ENCODE measurements at places on chromosomes 1 and 21. TPM values are rescaled to one million over a fixed set of nuclear protein-coding genes. Genes with fewer than 3 reads are reported as not detected.

DNA sequence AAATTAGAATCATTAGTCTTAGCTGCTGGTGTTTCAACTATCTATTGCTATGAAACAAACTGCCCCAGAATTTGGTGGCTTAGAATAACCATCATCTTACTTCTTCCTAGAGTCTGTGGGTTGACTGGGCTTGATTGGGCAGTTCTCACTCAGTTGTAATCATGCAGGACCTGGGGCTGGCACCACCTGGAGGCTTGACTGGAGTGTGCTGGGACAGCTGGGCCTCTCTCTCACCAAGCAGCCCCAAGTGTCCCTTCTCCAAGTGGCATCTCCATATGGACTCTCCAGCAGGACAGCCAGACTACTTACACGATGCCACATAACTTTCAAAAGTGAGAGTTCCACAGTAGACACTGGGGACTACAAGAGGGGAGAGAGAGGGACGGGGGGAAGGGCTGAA, 140.3 kb upstream of the ATP1B1 start:
- no peaks in the 10 kb centered on the region for H3K36me3 ChIP-seq
- H3K27me3 ChIP-seq, result no peaks in the 10 kb centered on the region
- no peak overlapping the region for H3K27ac ChIP-seq

DNA sequence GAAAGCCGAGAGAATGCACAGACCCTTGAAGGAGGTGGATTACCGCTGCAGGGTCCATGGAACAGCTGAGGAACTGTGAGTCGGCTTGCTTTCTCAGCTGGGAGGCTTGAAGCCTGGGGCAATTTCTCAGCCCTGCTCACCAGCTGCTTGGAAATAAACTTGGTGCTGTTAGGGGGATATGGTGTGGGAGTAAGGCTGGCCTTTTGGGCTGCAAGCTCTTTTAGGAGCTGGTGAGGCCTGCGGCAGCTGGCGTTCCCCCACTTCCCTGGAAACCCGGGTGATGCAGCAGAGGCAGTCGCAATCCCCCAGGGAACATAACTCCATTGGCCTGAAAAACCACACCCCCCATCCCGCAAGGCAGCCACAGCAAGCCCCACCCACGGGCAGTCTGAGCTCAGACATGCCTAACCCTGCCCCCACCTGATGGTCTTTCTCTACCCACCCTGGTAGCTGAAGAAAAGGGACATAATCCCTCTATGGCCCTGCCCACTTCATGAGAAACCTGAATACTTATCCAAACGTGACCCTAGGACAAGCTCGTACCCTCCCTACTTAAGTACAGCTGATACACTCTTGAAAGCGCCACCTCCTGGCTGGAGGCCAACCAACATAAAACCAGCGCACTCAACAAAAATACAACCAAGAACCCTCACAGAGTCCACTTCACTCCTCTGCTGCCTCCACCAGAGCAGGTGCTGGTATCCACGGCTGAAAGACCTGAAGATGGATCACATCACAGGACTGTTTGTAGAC, 1995.8 kb downstream of the NCAM2 start:
- H3K27me3 ChIP-seq, result no peaks in the 10 kb centered on the region
- no peak overlapping the region for H3K4me3 ChIP-seq
- H3K27ac ChIP-seq, result no peak overlapping the region
- H3K4me1 ChIP-seq, result no peaks in the 10 kb centered on the region

GRCh38 chr1:34278211-34278610, 101.5 kb downstream of the C1orf94 start:
- no peak overlapping the region for H3K27ac ChIP-seq
- no peaks in the 10 kb centered on the region for H3K4me1 ChIP-seq
- H3K27me3 ChIP-seq, result peaks cover 3% of the 10 kb centered on the region
- DNase-seq, result no peak
- no peak overlapping the region for H3K4me3 ChIP-seq

DNA sequence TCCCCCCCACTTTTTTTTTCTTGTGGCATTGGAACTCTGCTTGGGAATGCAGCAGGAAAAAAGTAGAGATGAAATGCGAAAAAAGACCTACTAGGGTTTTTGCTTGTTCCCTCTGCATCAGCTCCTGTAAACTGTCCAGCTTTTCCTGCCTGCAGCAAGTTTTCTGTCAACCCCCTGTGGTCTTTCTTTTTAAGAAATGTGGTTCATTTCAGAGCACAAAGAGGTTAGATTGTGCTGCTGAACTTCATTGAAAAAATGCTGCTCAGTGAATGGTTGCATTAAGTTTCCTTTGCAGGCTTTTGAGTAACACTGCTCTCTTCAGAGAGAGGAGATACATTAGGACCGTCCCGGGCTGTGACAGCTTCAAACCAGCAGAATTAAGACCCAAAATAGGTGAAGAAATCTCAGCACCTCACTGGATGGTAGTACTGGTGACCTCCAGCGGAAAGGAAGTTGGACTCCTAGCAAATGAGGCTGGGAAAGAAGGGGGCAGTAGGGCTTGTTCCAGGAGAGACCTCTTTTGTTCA, 80.7 kb downstream of the NDUFS5 start:
- no peaks in the 10 kb centered on the region for H3K27me3 ChIP-seq
- no peak for DNase-seq
- peaks cover 67% of the 10 kb centered on the region for H3K4me1 ChIP-seq
- H3K4me3 ChIP-seq, result peak overlapping the region; percentile 95
- peak overlapping the region; percentile 70 for H3K27ac ChIP-seq
- H3K36me3 ChIP-seq, result peaks cover 13% of the 10 kb centered on the region

DNA sequence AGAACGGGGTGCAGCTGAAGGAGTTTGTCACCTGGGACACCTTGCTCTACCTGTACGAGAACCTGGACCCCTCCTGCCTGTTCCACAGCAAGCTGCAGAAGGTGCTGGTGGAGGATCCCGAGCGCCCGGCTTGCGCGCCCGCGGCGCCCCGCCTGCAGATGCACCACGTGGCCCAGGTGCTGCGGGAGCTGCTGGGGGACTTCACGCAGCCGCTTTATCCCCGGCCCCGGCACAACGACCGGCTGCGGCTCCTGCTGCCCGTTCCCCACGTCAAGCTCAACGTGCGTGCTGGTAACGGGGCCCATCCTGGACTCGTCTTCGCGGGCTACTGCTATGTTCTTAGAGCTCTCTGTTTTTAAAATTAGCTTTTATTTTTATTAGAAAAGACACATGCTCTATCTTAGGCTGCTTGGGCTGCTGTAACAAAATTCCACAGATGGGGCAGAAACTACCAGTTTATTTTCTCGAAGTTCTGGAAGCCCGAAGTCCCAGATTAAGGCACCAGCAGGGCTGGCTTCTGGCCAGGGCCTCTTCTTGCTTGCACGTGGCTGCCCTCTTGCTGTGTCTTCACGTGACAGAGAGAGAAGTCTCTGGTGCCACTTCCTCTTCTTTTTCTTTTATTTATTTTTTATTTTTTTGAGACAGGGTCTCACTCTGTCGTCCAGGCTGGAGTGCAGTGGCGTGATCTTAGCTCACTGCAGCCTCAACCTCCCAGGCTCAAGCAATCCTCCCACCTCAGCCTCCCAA, 38.1 kb downstream of the TRPM2 start:
- H3K27ac ChIP-seq, result no peak overlapping the region
- no peaks in the 10 kb centered on the region for H3K27me3 ChIP-seq
- DNase-seq, result no peak
- 0 out of 2 replicates have a peak, but pooled peaks cover 2% of the 10 kb centered on the region for H3K4me1 ChIP-seq
- H3K36me3 ChIP-seq, result no peaks in the 10 kb centered on the region
- H3K4me3 ChIP-seq, result no peak overlapping the region

The OR6K3 gene
- not detected for total RNA-seq

- DNase-seq, result no peak
- no peaks in the 10 kb centered on the region for H3K27me3 ChIP-seq
- no peaks in the 10 kb centered on the region for H3K4me1 ChIP-seq
- no peaks in the 10 kb centered on the region for H3K36me3 ChIP-seq
- H3K4me3 ChIP-seq, result no peak overlapping the region
These were observed 57.6 kb downstream of the NFIA start for GRCh38 chr1:61139775-61140549.

DNA sequence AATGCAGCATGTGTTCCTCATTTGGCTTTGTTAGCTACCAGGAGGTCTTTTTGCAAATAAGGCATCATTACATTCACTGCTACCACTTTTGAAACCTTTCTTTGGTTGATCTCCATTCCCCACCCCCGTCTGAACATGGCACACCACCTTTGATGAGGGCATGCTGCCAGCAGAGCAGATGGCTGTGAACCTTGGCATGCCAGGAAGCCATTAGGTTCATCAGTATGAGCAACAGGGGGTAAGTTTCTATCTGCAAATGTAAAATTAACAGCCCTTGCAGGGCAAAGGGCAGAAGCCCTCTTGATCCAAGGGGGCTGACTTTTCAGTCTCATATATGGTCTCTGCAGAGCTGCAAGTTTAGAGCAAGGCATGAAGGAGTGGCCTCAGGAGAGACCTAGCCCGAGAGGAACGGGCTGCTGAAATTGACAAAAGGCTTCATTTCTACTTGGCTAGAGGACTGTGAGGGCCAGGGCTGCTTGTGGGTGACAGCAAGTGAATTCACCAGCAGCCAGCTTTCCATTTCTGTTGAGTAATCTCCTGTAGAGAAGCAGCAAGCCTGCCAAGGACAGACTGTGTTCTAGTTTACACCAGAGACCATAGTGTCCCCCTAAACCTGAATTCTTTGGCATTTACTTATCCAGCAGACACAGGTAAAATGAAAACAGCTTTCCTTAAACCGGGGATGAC, 127.9 kb downstream of the ZNF326 start:
- DNase-seq, result no peak
- H3K27ac ChIP-seq, result no peak overlapping the region
- H3K27me3 ChIP-seq, result peaks cover 9% of the 10 kb centered on the region
- no peaks in the 10 kb centered on the region for H3K4me1 ChIP-seq

DNA sequence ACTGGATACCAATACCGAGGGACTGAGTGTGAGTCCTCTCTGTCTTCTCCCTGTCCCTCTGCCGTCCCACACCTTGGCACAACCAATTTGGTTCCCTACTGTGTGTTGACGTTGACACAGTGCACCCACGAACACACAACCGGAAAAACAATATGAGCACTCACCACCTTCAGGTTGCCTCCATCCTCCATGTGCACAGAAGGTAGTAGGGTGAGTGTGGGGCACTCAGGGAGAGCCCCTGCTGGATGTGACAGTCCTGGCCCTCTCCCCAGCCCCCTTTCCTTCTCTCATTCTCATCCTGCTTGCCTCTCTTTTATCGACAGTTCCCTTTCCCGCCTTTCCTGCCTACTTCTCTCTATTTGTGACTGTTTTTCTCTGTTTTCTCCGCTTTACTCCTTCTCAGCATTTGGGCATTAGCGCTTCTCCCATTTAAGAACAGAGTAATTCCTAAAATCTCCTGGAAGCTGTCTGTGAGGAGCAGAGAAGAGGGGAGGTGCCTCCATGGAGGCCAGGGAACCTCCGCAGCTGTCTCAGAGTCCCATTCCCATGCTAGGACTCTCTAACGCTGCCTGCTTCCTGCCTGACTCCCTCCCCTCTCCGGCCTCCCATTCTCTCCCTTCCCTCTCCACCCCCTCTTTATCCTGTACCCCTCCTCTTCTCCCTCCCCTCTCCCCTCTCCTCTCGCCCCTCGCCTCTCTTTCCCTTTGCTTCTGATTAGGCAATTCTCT, 16.4 kb downstream of the CADM3 start:
- DNase-seq, result no peak
- no peak overlapping the region for H3K4me3 ChIP-seq
- peaks cover 30% of the 10 kb centered on the region for H3K27me3 ChIP-seq
- no peaks in the 10 kb centered on the region for H3K4me1 ChIP-seq
- no peaks in the 10 kb centered on the region for H3K36me3 ChIP-seq

The LYSMD1 gene
- 15.8 TPM for total RNA-seq

- no peaks in the 10 kb centered on the region for H3K4me1 ChIP-seq
- H3K36me3 ChIP-seq, result no peaks in the 10 kb centered on the region
- no peaks in the 10 kb centered on the region for H3K27me3 ChIP-seq
- H3K4me3 ChIP-seq, result no peak overlapping the region
These were observed 281.1 kb downstream of the TTLL7 start for GRCh38 chr1:83717785-83718184.

The MIXL1 gene
- total RNA-seq, result not detected

DNA sequence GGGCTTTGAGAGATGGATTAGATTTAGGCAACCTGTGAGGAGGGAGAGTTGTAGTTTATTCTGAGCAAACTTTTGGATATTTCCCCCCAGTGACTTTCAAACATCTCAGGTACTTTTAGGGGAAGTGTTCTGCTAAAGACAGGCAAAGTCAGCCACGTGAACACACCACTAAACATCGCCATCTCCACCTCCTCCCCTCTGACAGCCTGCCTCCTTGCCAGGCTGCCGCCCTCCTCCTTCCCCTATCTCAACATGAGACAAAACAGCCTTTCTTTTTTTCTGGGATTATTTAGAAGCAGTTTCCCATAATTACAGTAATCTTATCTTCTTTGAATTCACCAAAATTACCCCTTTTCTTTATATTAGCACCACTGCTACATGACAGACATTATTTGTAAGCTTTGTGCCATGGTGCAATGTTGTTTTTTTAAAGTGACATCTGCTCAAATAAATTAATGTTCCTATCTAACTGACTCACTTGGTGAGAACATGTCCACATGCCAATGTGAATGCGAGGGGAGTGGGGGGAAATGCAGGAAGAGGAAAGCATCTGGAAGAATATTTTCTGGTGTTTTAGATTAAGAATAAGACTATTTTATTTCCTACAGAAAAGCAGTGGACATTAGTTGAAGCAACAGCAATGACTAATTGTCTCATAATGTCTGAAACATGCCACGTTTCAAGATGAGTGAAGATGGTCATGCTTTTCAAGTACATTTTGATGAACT, 147.8 kb upstream of the ATP1B1 start:
- H3K27me3 ChIP-seq, result no peaks in the 10 kb centered on the region
- no peak overlapping the region for H3K4me3 ChIP-seq
- H3K27ac ChIP-seq, result no peak overlapping the region
- no peak for DNase-seq
- no peaks in the 10 kb centered on the region for H3K4me1 ChIP-seq

DNA sequence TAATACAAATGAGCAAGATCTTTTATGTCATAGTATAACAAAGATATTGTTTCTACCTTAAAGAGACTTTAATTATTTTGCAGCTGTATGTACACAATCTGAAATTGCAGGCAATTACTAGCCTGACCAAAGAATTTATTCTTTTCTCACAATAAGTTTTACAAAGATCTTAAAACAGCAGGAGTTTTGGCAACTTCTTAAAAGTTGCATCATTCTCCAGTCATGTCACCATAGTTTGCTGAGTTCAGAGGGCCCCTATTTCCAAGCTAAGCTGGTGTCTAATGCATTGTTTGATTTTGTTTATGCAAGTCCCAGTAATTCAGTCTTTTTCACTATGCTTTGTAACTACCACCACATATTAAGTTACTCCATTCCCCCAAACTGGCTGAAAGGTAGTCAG, 114.8 kb downstream of the DNAH14 start:
- H3K4me3 ChIP-seq, result no peak overlapping the region
- no peaks in the 10 kb centered on the region for H3K4me1 ChIP-seq
- DNase-seq, result no peak
- no peaks in the 10 kb centered on the region for H3K36me3 ChIP-seq

All from SJSA1 (cell line).